ENCODE measurements at places on chromosomes 4 and X.

- DNase-seq = no peak
Observed at GRCh38 chr4:185304944-185305690, 90.6 kb downstream of the LRP2BP start.

DNA sequence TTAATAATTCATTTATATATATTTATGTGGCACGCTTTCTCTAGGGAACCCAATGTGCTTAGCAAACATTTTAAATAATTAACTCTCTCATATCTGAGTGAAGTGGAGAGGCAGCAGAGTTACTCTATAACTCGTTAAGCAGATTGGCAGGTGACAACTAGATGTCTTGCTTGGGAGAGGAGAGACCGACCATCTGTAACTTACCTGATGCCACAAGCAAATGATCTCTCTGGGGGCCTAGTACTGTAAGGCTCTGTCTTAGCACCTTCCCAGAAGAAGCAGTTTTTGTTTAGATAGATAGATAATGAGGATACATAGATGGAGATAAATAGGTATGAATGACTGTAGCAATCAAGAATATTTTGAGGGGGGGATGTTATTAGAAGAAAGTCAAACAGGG is 11.9 kb upstream of the SEL1L3 start:
- DNase-seq = no peak

GRCh38 chr4:142314686-142315085 is 531.4 kb downstream of the INPP4B start:
- DNase-seq = no peak

DNA sequence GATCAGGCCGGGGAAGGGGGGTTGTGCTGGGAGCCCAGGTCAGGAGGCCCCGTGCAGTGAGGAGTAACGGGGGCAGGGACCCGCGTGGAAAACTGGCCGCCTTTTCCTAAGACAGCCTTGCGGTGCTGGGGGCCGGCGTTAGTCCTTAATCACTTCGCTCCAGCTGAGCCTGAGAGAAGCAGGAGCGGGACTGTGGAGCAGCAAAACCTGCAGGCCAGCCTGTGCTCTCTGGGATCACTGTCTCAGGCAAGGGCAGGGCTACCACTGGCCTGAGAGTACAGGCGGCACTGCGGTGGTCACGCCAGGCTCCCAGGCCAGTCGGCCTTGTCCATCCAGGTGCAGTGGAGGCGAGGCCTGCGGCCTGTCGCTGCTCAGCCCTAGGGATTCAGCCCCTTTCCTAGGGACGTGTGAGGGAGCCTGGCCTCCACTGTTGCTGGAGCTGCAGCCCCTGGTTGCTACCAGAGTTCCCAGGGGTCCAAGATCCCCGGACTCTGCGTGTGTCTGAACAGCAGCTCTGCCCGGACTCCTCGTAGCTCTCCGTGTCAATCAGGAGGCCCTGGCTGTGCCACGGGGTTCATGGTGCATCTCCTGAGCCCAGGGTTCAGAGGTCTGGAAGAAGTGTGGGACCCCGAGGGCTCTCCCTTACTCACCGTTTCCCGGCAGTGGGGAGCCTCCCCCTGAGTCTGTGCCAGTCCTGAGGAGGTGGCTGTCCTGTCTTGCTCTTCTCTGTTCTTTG is 2141.7 kb upstream of the TENM3 start:
- DNase-seq = no peak

DNA sequence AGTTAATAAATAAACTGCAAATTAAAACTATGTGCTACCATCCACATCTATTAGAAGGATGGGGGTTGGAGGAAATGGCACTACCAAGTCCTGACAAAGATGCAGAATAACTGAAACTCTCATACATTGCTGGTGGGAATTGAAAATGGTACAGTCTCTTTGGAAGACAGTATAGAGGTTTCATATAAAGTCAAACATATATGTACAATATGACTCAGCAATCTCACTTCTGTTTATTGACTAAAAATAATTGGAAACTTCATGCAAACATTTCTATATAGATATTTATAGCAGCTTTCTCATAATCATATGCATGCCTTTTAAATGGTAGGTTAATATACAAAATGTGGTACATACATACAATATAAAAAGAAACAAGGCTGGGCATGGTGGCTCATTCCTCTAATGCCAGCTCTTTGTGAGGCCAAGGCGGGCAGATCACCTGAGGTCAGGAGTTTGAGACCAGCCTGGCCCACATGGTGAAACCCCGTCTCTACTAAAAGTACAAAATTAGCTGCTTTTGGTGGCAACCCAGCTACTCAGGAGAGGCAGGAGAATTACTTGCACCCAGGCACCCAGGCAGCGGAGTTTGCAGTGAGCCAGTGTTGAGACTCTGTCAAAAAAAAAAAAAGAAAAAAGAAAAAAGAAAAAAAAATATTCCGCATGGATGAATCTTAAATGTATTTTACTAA is 225.0 kb upstream of the CXXC4 start:
- no peak for DNase-seq

DNA sequence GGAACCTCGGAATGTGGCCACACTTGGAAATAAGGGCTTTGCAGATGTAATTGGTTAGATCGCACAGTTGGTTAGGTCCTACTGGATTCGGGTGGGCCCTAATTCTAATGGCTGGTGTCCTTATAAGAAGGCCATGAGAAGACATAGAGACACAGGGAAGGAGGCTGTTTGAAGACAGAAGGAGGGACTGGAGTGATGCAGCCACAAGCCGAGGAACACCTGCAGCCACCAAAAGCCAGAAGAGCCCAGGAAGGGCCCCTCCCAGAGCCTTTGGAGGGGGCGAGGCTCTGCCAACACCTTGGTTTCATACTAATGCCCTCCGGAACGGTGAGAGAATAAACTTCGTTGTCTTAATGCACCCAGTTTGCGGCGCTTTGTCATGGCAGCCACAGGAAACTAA is 47.0 kb downstream of the EVC start:
- no peak for DNase-seq

- no peak for DNase-seq
Observed at GRCh38 chrX:97096385-97096784, 212.7 kb downstream of the RPA4 start.

GRCh38 chr4:44237643-44238042 is 211.0 kb downstream of the KCTD8 start:
- no peak for DNase-seq

Data from posterior cingulate gyrus (tissue), 11 donors.